ENCODE measurements at places on chromosomes 3 and 15.
A peak's percentile ranks its signal among the peaks of the same experiment; 100 is the strongest.

DNA sequence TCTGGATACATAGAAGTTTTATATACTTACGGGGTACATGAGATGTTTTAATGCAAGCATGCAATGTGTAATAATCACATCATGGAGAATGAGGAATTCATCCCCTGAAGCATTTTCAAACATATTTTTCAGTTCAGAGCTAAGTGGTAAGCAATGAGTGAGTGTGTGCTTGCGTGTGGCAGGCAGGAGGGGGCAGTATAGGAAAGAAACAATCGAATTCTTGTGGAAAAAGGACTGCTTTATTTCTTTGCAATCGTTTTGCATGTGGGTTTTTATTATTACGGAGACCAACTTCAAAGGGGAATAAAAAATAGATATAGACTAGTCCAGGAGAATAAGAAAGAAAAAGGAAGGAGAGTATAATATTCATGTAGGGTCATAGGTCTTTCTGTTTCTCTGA is 271.6 kb downstream of the CHL1 start:
- DNase-seq = peak; percentile 10

- no peak for DNase-seq
Observed at GRCh38 chr15:52185151-52185561, 6.0 kb downstream of the GNB5 start.

DNA sequence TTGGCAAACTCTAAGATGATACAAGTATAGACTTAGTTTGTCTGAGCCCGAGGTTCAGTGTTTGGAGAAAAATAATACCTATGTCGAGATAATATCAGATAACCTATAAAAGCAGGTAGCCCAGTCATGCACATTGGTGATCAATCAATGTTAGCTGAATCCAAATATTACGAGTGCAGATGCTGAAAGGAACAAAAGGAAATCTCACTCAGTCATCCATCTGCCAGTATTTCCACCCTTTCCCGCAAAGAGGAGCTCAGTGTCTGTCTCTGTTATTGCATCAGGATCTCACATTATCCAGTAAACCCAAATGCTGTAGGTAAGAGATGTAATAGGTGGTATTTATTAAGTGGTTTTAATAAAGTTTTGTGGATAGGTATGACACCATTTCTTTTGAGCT is 251.2 kb upstream of the CTDSPL start:
- no peak for DNase-seq

GRCh38 chr15:90959028-90959595 is 4.4 kb downstream of the RCCD1 start:
- DNase-seq = no peak

GRCh38 chr3:115709931-115710330 is 86.6 kb downstream of the GAP43 start:
- no peak for DNase-seq
